WTC11 (cell line): ENCODE measurements at places on chromosomes 5 and 9.
A peak's percentile ranks its signal among the peaks of the same experiment; 100 is the strongest.

DNA sequence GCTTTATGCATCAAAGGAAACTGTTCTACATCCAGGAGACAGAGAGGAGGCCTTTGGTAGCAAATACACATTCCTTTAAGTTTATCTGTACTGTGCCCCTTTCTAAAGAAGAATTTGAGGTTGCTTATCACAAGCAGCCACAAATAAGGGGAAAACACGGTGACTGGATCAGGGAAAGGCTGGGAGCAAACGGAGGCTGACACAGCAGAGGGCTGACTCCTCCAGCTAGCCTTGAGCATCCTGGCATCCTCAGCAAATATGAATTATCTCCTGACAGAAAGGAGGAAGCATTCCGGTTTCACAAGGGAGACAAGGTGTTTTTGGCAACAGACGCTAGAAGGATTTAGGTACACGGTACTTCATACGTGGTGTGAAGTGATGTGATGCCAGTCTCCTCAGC lies 133.5 kb downstream of the DCP2 start:
- no peak for DNase-seq

GRCh38 chr5:79546782-79547428 lies 33.0 kb upstream of the HOMER1 start:
- DNase-seq, result no peak

- no peak for DNase-seq
These were observed 55.3 kb downstream of the ZNF622 start for GRCh38 chr5:16410338-16410737.

- no peak for DNase-seq
These were observed 263.5 kb upstream of the PANK3 start for GRCh38 chr5:168842571-168843205.

DNA sequence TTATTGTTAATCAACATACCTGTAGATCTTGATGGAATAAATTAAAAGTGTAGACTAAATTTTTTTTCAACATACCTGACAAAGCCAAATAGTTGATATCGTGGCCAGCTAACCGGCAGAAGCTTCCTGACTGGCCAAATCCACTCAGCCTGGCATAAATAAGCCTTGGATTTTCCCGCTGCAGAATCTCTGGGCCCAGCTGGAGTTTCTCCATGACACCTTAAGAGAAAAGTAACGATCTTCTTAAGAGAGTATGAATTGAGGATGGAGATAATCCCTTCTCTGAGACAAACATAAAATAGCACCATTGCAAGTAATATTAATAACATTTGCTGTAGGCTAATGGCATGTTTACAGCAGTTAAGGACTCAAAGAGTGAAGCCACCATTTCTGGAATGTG lies 2.2 kb downstream of the AMACR start:
- no peak for DNase-seq

- DNase-seq, result no peak
These were observed 565.7 kb upstream of the FTMT start for GRCh38 chr5:121285801-121286521.

GRCh38 chr9:87238545-87238944 lies 259.1 kb upstream of the DAPK1 start:
- DNase-seq, result no peak

DNA sequence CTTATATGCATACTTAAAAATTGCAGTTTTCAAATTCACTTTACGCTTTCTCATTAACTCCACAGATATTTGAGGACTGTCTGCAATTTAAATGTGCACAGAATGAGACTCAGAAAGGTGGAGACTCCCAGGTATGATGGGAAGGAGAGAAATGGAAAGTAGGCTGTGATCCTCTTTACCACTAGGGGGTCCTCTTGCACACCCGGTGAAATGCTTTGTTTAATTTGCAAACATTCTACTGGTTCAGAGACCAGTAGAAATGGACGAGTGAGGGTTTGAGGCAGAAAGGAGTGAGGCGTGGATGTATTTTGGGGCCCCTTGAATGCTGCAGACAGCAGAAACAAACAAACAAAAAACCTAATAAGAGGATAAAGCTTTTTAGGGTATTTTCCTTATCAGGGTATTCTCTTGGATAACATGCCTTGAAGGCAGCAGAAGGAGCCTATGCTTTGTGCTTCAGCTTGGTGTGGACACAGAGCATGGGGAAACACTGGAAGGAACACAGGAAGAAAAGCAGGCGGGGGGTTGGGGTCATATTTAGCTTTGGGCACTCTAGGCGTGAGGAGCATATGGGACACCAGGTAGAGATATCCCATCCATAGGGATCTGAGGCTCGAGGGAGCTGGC lies 410.1 kb downstream of the DMRT2 start:
- peak; percentile 28 for DNase-seq

DNA sequence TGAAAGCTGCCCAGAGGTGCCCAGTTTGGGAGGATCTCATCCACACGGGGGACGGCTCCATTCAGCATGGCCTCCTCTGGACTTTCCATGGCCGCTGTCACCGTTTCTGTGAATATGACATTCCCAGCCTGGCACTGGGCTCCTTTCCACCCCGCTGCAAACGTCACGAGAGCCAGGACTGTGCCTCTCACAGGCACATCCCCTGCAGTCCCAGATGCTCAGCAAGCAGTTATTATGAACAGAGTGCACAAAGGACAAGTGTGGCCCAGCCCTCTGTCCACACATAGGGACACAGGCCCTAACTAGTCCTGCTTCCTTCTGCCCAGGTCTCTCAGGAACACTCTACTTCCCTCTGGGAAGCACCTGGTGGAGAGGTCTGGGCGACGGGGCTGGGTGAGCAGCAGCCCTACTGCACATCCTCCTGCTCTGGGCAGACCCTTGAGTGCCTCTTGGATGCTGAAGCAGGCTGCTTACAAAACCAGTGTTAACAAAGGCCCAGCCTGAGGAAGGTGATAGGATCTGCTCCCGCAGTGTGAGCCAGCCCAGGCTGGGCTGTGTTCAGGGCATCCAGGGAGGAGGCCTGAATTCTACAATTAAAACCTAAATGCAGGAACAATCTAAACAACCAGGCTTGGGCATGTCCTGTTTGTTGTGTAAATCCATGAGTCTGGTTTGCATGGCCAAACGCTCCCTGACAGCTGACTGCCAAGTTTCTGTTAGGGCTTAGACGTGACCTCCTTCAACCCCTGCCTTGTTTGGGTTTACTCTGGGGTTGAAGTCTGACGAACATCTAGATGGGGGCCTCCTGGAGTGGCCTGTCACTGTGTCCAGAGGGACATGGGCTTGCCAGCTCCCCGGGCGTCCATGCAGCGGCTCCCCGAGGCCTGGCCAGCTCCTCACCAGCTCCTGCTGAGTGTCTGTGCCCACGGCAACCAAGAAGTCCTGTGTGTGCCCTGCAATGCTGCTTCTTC lies 269.8 kb downstream of the GADD45G start:
- DNase-seq, result no peak

DNA sequence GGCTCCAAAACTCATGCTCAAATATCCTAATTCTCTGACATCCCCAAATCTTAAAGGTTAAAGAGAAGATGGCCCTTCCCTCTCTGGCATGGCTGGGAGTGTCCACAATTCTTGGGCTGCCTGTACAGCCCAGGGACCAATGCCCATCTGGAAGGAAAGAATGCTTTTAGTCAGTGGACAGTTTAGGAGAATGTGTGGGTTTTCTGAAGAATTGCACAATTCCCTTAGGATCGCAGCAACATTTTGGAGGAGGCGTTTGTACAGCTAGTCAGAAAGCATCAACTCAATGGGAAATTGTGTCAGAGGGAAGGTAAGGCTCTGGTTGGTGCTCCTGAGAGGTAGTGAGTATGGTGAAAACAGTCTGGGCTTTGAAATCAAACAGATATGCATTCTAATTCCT lies 15.0 kb downstream of the FAM193B start:
- DNase-seq, result no peak

DNA sequence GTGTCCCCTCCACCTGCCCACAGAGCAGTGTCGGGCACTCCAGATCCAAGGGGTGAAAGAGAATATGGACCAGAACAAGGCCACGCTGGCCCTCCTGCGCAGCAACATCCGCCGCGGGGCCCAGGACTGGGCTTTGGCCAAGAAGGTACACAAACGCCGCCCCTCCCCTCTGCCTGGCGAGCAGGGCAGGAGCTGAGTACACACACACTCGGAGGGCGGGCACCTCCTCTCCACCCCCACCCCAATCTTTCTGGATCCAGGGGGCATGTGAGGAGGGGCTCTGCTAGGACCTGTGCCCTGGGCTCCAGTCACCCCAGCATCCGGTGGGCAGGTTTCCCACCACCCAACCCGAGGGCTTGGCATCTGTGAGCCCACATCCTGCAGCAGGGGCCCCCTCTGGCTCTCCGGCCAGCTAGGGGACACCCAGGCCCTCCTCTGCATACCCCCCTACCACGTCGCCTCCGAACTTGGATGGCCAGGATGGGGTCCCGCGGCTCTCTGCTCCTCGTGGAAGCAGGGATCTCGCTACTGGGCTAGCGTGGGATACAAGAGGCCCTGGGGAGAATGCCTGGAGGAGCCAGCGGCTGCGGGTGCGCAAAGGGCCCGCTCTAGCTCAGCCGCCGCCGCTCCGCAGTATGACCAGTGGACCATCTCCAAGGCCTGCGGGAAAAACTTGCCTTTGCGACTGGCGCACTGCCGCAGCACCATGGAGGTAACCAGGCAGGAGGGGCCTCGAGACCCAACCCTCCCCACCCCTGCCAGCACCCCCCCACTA lies 3.1 kb downstream of the CCDC183 start:
- peak; percentile 39 for DNase-seq

GRCh38 chr9:76926324-76926741 lies 20.4 kb upstream of the PRUNE2 start:
- no peak for DNase-seq

GRCh38 chr9:110050925-110051355 lies 157.0 kb downstream of the C9orf152 start:
- DNase-seq, result no peak

DNA sequence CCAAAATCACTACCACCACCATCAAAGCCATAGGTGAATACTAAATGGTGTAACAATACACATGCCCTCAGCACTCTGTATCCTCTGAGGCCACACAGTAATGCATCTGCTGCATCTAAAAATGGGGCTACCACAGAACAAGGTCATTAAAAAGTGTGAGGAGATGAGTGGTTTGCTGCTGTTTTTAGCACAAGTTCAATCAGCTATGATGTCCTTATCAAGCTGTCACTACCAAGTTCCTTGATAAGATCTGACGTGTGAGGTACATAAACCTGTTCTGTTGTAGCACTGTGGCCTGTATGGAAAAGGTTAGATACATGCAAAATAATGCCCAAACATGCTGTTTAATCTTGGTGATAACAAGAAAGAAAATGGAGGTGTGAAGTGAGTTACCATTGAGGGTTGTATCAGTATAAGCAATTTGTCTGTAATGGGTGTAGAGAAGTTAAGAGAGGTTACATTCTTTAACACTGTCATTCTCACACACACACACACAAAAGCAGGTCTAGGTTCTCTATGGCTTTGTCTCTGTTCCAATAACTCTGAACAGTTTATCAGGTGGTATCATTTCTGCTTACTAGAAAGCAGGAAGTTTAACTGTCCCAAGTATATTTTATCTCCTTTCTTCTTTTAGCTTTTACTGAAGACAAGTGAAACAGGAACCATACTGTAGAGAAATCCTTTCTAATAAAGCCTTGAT lies 252.9 kb downstream of the CWC27 start:
- no peak for DNase-seq

GRCh38 chr9:4318741-4319140 lies 18.9 kb upstream of the GLIS3 start:
- DNase-seq, result no peak

DNA sequence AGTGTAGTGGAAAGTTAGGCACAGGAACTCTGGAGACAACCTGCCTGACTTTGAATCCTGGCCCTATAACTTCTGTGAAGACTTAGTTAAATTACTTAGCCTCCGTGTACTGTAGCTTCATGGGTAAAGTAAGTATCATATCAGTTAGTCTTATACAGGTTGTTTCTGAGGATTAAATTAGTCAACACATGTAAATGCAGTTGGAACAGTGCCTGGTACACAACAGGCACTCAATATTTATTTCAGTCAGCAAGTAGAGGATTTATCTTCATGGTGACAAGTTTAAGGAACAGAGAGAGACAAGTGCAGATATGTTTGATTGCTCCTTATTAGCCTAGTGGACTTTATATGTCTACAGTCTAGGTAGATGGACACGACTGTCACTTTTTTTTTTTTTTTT lies 2.7 kb downstream of the TSLP start:
- no peak for DNase-seq

GRCh38 chr5:119356612-119357188 lies 881 bp downstream of the TNFAIP8 start:
- no peak for DNase-seq

DNA sequence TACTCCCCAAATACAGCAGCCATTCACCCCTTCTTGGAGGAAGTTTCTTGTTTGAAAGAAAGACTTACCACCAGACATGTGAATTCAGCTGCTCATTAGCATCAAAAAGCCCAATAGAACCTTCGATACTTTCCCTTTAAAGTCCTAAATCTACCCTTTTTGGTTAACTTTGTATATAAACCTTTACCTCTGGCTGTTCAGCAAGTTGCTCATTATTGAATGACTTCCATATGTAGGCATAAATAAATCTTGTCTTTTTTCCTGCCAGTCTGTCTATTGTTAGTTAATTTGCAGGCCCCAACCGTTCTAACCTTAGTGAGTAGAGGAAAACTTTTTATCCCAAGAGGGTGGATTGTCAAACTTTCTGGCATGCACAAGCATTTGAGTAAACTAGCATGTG lies 27.9 kb upstream of the FBXL17 start:
- no peak for DNase-seq

DNA sequence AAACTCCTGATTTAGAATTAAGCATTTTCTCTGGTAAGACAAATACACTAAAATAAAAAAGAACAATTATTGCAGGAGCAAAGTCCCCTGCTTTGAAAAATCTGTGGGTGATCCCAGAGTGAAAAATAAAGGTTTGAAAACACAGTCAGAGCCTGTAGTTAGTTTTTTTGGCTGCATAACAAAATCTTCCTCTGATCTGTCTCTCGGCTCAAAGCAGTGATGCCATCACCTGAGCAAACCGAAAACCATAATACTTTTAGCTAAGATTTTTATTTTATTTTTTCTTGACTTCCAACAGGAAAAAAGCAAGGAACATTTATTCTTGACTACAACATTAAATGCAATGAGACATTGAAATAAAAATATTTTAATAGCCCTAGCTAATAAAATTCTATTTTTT lies 1.2 kb downstream of the CDH18 start:
- DNase-seq, result no peak

DNA sequence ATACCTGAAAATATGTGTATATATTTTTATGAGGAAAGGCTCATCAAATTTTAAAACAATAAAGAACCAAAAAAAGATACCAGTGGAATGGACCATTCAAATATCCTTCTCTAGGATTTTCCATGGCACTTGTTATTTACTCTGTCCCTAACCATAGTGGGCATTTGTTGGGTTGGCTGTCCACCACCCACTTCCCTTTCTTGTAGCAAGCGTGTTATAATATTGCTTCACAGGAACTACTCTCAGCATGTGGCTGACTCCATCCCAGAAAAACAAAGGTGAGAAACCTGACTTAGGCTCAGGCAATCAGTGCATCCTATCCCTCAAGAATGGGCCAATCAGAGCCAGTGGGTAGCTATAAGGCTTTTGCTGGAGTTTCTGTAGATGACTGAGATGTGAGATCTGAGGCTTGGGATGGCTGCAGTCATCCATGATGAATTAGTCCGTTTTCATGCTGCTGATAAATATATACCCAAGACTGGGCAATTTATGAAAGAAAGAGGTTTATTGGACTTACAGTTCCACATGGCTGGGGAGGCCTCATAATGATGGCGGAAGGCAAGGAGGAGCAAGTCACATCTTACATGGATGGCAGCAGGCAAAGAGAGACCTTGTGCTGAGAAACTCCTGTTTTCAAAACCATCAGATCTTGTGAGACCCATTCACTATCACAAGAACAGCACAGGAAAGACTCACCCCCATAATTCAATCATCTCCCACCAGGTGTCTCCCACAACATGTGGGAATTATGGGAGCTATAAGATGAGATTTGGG lies 17.2 kb downstream of the C5orf63 start:
- DNase-seq, result no peak
